A549 treated with CpdA at 1 μM for 4 hours (cell line): ENCODE measurements at places on chromosomes 11 and 22. TPM values are rescaled to one million over a fixed set of nuclear protein-coding genes. Genes with fewer than 3 reads are reported as not detected.

The AHNAK gene
- 153 to 206 TPM (median 176 TPM) in 5 replicates for total RNA-seq

The KRTAP5-2 gene
- total RNA-seq: not detected in 5 replicates

The APOA5 gene
- total RNA-seq: not detected in 5 replicates

The MRGPRG gene
- total RNA-seq: not detected in 5 replicates

The TRIM5 gene
- 12.4 to 15.5 TPM (median 12.8 TPM) in 5 replicates for total RNA-seq

The GRK3 gene
- total RNA-seq: 3.1 to 4.5 TPM (median 3.8 TPM) in 5 replicates

The LMNTD2 gene
- total RNA-seq: 2.0 to 3.5 TPM (median 2.3 TPM) in 5 replicates

The KREMEN1 gene
- total RNA-seq: 2.3 to 3.6 TPM (median 3.4 TPM) in 5 replicates

The KDM2A gene
- total RNA-seq: 46.8 to 52.5 TPM (median 50.2 TPM) in 5 replicates

The BLID gene
- 0.17 TPM in 1 of 5 replicates, not detected in the others for total RNA-seq

The RPS25 gene
- 784 to 1,110 TPM (median 839 TPM) in 5 replicates for total RNA-seq

The CCDC81 gene
- 0.17 to 0.50 TPM (median 0.22 TPM) in 5 replicates for total RNA-seq

The SDHD gene
- total RNA-seq: 62.4 to 88.2 TPM (median 65.8 TPM) in 5 replicates

The CD3E gene
- total RNA-seq: not detected in 5 replicates

The RFPL3 gene
- not detected in 5 replicates for total RNA-seq

The NRIP3 gene
- 0.86 to 1.4 TPM (median 1.1 TPM) in 5 replicates for total RNA-seq

The IRF7 gene
- 4.7 to 6.9 TPM (median 6.3 TPM) in 5 replicates for total RNA-seq

The NXPE2 gene
- not detected in 5 replicates for total RNA-seq

The SCGB2A2 gene
- not detected in 5 replicates for total RNA-seq

The OR5A1 gene
- not detected in 5 replicates for total RNA-seq

The BIRC3 gene
- total RNA-seq: 29.6 to 34.5 TPM (median 30.8 TPM) in 5 replicates

The SART1 gene
- total RNA-seq: 50.0 to 74.0 TPM (median 63.2 TPM) in 5 replicates

The APOL4 gene
- not detected in 5 replicates for total RNA-seq

The YAP1 gene
- total RNA-seq: 40.7 to 52.2 TPM (median 52.1 TPM) in 5 replicates
